ENCODE measurements at places on chromosomes 7 and 10.

DNA sequence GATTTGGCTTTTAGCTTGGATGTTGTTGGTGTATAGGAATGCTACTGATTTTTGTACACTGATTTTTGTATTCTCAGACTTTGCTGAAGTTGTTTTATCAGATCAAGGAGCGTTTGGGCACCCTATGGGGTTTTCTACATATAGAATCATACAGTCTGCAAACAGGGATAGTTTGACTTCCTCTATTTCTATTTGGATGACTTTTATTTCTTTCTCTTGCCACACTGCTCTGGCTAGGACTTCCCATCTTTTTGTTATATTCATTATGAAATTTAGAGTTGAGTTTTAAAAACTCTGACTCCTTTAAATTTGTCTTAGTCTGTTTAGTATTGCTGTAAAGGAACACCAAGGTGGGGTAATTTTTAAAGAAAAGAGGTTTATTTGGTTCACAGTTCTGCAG lies 4.7 kb downstream of the ZNF786 start:
- DNase-seq = no peak

DNA sequence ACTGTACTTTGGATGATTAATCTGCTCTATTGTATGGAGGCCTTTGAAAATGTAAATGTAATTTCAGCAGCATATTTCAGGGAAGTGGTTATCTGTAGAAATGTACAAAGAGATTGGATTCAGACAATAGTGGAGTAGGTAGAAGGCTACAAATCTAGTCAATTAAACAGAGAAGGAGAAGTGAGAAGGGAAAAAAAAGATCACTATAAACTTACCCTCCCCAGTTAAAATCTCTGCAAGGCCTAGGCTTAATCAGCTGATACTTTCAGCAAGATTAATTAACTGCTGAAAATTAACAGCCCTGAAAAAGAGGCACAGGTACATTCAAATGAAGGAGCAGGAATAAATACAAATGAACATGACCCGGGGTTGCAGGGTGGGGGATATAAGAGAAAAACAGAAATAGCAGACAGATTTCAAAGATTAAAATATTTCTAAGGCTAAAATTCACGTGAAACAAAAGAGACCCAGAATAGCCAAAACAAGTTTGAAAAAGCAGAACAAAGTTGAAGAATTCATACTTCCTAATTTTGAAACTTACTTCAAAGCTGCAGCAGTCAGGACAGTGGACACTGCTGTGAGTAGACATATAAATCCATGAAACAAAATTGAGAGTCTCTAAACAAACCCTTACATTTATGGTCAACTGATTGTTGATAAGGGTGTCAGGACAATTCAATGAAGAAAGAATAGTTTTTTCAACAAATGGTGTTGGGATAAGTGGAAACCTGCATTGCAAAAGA lies 96.0 kb downstream of the NRCAM start:
- no peak for DNase-seq

- no peak for DNase-seq
Observed at GRCh38 chr7:73721377-73721817, 1.9 kb upstream of the STX1A start.

DNA sequence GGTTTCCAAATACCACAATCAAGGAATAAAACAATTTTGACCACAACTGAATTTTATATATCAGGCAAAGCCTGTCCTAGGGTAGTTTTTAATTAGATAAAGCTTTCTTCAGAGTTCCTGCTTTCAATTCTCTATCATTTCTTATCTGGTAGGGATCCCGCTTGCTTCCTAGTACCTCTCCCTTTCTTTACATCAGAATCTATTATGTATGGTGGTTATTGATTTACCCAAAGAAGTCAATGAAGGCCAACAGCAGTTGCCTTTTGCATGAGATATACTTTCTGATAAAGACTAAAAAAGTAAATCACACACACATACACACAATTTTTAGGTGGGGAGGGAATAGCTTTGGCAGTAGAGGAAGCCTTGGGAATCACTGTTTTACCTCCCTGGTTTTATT lies 70.7 kb downstream of the HDAC9 start:
- no peak for DNase-seq

DNA sequence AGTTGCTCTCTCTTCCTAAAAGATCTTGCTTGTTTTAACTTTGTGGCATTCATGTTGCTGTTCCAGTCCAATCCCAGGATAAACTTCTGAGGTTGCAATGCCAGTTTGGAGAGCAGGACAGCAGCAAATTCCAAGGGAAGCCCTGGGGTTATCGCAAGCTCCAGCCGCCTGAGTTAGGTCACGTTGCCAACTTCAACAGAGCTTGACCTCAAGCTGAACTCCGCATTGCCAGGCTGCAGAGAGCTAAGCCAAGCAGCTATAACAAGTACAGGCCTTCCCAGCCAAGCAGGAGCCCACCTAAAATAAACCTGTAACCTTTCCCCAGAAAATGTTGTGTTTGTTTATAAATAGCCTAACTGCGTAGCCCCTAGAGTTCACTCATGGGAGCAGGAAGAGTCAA lies 138.9 kb upstream of the LYZL1 start:
- no peak for DNase-seq

GRCh38 chr7:140060788-140061606 lies 1.8 kb downstream of the PARP12 start:
- no peak for DNase-seq
